ENCODE measurements at places on chromosomes 7 and 10.

GRCh38 chr7:121279060-121279620 lies 49.7 kb upstream of the WNT16 start:
- DNase-seq, result no peak

DNA sequence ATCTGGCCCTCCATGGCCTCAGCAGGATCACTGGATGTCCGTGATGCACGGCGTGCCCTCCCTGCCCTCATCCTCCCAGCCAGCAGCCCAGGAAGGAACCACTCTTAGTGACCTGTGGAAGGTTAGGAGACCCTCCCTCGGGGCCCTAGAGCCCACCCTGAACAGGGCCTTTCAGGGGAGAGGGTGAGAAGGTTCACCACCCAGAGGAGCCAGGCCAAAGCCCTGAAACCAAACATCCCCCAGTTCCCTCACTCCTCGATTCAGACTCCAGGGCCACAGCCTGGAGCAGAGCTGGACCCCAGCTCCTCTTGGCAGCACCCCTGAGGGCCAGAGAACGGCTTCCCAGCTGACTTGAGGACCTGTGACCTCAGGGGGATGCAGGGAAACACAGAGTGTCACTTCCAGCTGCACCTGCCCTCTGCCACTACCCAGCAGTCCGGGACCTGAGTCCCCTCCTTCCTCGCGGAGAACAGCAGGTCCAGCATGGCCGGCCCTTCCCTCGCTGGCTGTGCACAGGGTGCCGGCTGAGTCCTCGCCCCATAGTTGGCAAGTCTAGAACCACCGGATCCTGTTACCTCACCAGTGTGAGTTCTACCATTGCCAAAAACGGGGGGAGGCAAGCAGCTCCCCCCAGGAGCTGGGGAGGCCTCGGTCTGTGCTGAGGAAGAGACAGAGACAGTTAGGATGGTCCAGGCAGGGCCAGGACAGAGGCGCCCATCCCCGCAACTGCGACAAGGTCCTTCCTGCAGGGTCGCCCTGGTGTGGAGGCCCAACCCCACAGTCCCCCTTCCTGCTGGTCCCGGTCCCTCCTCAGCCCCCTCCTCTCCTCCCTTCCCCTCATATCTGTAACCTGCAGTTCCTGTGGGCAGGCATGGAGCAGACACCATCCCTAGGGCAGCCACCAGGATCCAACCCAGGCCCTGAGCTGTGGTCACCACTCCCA lies 158.6 kb downstream of the NRF1 start:
- no peak for DNase-seq

GRCh38 chr7:86328801-86329433 lies 314.8 kb upstream of the GRM3 start:
- DNase-seq, result no peak

GRCh38 chr7:39720586-39720985 lies 97.2 kb downstream of the RALA start:
- DNase-seq, result no peak

- no peak for DNase-seq
Measured at GRCh38 chr10:60777696-60778213, 523 bp upstream of the CDK1 start.

DNA sequence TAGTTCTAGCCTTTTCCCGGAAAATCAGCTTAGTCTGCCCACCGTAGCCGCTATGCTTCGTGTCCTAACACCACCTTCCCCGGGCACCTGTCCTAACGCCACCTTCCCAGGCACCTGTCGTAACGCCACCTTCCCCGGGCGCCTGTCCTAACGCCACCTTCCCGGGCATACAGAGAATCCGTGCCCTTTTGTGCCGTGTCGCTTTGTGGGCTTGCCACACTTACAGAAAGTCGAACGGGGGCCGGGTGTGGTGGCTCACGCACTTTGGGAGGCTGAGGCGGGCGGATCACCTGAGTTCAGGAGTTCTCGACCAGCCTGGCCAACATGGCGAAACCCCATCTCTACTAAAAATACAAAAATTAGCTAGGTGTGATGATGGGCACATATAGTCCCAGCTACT lies 73.6 kb upstream of the DNAJB6 start:
- DNase-seq, result no peak

DNA sequence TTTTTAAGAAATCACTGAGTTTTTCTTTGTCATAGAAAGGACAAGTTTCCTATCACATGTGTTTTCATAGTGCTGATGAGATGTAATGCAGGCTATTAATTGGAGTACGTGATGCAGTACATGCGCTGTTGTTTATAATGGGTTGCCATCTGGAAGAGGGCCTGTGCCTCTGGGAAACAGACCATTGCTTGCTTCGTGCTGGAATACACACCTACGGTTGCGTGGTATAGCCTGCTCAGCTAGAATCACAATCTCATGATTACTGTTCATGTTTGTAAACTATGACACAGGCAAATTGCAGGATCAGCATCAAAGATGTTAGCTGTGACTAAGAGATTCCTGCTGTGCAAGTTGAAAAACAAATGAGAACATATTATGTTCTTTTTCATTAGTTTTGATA lies 107.2 kb upstream of the STEAP1B start:
- no peak for DNase-seq

DNA sequence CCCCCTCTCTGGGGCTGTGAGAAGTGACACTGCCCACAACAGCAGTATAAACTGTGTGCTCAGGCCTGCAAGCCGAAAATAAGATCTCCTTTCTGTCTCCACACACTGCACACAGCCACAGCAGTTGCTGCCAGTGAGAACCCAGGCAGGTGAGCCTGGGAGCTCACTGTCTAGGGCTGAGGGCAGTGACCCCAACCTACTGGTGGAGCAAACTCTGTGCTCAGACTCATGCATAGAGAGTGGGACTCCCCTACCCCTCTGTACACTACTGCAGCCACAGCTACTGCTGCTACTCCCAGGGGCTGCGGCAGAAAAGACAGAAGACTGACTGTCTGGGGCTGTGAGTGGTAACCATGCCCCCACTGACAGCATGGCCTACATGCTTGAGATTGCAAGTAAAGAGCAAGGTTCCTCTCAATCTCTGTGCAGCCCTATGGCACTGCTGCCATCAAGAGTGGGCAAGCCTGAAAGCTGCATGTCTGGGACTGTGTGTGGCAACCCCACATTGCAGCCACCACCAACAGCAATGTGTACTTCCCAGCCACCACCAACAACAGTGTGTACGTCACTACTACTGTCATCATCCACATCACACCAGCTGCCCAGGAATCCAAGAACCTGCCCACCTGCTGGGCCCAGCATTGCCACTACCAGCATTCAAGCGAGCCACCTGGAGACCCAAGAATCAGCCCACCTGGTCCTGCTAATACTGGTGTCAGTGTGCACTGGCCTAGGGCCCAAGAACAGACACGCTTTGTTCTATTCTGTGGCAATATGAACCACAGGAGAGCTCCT lies 226.1 kb downstream of the XPNPEP1 start:
- no peak for DNase-seq

DNA sequence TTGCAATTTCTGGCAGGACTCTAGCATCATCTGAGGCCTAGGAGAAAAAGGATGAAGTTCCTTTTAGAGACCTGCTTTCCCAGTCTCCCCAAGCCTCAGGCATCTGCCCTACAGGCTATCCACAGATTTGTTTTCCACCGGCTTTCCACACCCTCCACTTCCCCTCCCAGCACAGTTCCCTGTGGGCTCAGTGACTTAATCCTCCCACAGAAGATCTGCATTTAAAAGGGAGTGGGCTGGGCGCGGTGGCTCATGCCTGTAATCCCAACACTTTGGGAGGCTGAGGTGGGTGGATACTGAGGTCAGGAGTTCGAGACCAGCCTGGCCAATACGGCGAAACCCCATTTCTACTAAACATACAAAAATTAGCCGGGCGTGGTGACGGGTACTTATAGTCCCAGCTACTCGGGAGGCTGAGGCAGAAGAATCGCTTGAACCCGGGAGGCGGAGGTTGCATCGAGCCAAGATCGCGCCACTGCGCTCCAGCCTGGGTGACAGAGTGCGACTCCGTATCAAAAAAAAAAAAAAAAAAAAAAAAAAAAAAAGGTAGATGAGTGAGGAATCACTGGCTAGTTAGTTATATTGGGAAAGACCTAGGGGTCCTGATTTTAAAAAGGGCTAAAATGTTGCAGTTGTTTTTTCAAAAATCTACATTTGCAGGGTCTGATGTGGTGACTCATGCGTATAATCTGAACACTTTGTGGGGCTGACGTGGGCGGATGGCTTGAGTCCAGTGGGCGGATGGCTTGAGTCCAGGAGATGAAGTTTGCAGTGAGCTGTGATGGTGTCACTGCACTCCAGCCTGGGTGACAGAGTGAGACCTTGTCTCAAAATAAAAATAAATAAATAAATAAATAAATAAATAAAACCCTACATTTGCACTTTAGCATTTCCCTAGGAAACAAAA lies 119.5 kb downstream of the BAMBI start:
- DNase-seq, result no peak

DNA sequence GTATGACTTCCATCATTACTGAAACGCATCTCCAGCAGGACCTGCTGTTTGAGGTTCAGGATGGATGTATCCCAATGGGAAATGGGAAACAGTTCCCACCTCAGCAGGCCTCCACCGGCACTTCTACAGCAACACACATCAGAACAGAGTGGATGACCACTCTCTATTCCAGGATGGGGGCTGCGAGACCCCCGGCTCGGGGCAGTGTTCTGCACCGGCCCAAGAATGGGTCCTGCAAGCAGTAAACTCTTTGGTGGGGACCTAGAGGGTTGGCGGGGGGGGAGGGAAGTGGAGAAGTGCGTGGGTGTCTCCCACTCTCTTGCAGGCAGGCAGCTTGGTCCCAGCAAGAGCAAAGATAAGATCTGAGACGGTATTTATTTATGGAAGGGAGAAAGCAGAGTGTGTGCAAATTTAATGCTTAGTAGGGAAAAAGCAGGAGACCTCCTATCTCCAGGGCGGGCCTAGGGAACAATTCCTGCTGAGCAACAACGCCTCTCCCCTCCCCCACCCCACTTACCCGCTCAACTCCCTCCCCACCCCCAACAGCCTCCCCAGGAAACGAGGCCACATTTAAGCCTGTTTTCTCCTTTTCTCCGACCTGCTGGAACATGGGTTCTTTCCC lies 4.0 kb downstream of the SFMBT2 start:
- no peak for DNase-seq

- DNase-seq, result no peak
Measured at GRCh38 chr7:55132550-55132889, 113.7 kb downstream of the EGFR start.

DNA sequence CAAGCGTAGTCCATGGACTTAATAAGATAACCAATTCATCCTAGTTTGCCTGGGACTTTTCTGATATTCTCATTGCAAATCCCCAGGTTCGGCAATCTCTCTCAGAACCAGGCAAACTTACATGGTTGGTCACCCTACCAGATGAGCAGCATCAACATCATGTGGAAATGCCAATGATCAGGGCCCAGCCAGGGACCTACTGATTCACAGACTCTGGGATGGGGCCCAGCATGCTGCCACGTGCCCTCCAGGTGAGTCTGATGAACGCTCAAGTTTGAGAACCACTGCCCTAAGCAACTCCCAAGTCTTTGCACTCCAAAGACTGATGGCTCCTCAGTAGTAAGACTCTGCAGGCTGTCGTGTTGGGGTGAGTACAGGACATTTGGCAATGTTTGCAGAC lies 2.7 kb downstream of the LAMB4 start:
- no peak for DNase-seq

DNA sequence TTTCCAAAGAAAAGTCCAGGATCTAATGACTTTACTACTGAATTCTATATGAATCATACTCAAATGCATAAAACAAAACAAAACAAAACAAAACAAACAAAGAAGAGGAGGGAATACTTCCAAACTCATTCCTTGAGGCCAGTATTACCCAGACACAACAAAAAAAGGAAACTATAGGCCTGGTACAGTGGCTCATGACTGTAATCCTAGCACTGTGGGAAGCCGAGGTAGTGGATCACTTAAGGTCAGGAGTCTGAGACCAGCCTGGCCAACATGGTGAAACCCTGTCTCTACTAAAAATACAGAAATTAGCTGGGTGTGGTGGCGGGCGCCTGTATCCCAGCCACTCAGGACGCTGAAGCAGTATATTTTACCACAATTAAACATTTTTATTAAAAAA lies 114.6 kb downstream of the NRBF2 start:
- no peak for DNase-seq

DNA sequence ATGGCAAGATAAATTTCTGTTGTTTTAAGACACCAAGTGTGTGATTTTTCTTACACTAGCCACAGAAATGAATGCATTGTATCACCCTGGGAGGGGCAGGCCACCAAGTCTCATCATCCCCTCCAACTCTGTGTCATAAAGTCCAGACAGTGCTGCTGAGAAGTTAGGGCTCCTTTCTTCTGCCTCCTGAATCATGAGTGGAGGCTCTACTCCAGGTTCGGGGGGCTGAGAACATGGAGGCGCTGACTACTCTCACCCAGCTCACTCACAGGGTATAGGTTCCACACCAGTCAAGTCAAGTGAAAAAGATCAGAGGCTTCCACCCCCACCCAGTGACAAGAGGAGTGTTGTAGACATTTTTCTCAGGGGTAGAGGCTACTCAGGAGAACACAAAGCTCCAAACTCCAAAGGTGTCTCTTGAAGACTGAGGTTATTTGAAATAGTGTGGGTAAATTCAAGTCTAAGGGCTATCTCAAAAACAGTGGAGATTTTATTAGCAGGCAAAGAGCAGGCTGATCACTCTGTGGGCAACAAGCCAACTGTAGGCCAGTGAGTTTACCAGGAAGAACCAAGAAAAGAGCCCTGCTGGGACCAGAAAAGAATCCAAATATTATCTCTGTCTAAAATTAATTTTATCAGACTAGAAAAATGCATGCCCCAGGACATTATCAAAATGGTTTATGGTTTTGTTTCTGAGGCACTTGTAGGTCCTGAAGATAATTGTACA lies 118.6 kb upstream of the RET start:
- DNase-seq, result no peak

GRCh38 chr7:65301007-65301406 lies 72.6 kb upstream of the ZNF92 start:
- no peak for DNase-seq

- DNase-seq, result no peak
Measured at GRCh38 chr10:132033632-132034031, 32.1 kb upstream of the JAKMIP3 start.

All from HuH-7.5 (cell line).